Smooth muscle cell of the brain vasculature (primary cell): ENCODE measurements at places on chromosomes 6 and 20.

DNA sequence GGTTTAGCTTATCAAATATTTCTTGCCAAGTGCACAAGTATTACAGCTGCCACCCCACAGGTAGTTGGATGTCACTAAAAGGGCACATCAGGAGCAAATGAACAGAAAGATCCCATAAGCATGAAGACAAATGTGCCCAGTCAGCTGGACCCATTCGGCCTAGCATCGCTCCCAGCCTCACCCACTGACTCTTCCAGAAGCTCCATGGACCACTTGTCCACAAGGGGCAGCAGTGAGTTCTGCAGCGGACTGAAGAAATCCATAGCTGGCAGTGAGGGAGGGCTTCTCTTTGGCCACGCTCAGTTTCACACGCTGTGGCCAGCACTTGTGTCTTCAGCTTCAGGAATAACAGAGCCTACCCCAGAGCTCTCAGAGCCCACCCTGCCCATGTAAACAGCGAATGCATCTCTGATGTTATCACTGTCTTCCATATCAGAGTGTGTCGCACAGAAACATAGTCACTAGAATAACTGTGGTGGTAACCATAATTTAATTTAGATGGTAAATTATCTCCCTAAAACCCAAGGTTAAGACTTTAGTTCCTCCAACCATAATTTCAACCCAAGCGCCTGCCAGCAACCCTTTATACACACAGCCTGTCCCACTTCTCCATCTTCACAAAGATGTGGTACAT lies 15.8 kb downstream of the CGA start:
- DNase-seq = peak; percentile 33

- no peak for DNase-seq
Observed at GRCh38 chr6:7042654-7043545, 64.9 kb upstream of the RREB1 start.

DNA sequence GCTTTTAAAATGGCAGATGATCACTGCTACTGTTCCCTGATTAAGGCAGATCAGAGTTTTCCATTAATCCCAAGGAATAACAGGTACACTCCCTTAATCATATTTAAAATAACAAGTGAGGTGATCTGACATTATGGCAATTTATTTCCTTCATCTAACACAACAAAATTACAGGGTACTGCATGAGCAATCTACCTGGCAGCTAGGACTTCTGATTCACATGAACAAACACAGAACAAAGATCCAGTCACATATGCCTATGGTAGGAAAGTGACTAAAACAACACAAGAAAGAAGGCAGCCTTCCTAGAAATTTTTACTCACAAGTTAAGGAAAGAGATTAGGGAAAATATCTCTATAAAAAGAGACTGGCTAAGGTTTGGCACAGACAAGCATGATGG lies 33.2 kb downstream of the MAP7 start:
- DNase-seq = no peak

GRCh38 chr6:154320181-154320580 lies 36.4 kb downstream of the IPCEF1 start:
- DNase-seq = no peak

DNA sequence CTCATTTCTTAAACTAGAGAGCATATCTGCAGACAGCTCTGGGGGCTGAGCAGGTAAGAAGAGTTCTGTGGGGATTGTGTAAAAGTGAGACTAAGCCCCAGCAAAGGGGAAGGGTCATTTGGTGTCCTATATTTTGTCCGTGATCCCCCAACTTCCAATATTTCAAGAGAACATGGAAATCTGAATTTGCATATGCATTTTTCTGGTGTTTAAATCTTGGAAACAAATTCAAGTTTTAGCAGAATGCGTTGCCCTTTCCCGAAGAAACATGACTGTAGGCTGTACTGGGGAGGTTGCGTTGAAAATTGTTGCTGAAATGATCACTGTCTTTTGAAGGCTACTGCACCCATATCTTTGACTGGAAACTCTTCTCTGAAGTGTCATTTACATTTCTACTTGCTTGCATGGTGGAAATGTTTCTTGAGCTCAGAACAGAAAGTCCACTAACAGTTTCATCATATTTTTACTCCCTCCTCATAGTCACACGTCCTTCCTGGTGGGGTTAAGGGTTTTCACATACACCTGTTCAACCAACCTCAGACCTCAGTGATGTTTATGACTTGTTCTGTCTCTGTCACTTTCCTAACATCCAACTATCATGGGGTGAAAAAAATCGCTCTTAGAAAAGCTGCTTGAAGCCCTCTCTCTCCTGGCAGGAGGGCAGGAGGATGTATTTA lies 140.3 kb downstream of the BCAS1 start:
- no peak for DNase-seq
